ENCODE measurements at places on chromosomes 16 and 17. TPM values are rescaled to one million over a fixed set of nuclear protein-coding genes. Genes with fewer than 3 reads are reported as not detected.

PRR14 gene
- 60.4 TPM for total RNA-seq

GRCh38 chr17:40113907-40114245 lies 7.9 kb upstream of the MSL1 start:
- peak overlapping the region; percentile 98 for H3K27ac ChIP-seq
- DNase-seq: no peak
- H3K36me3 ChIP-seq: no peaks in the 10 kb centered on the region

EVPLL gene
- 16.7 TPM for total RNA-seq

OSGIN1 gene
- 6.4 TPM for total RNA-seq

CHST4 gene
- not detected for total RNA-seq

DNA sequence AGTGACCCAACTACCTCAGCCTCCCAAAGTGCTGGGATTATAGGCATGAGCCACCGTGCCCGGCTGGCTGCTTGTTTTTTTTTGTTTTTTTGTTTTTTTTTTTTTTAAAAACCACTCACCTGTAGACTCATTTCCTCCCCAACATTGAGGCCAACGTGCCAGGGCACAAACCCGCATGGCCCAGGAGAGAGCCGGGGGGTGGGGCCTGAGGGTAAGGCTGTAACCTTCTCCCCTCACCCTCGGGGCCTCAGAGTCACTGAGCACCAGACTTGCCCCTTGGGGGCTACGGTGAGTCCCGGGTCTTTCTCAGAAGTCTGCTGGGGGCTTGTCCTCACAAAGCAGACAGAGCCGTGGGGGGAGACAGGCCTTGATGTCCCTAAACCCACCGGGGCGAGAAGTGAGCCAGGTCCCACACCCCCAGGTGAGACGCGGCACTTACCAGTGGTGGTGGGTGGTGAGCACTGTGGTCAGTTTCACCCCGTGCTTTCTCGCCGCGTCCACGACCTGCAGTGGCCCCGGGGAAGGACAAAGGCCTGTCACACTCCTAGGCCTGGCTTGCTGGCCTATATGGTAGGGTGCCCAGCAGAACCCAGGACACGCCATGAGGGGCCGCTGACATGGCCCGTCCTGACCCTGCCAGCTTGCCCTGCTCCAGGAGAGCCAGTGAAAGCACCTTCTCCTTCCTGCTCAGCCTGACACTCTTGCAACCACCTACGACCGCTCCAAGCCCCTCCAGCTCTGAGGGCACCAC lies 4.6 kb downstream of the HAGH start:
- peaks cover 17% of the 10 kb centered on the region for H3K4me1 ChIP-seq
- no peaks in the 10 kb centered on the region for H3K27me3 ChIP-seq

DNAH2 gene
- total RNA-seq: 0.49 TPM

HCRT gene
- not detected for total RNA-seq

HEATR9 gene
- total RNA-seq: not detected

DNA sequence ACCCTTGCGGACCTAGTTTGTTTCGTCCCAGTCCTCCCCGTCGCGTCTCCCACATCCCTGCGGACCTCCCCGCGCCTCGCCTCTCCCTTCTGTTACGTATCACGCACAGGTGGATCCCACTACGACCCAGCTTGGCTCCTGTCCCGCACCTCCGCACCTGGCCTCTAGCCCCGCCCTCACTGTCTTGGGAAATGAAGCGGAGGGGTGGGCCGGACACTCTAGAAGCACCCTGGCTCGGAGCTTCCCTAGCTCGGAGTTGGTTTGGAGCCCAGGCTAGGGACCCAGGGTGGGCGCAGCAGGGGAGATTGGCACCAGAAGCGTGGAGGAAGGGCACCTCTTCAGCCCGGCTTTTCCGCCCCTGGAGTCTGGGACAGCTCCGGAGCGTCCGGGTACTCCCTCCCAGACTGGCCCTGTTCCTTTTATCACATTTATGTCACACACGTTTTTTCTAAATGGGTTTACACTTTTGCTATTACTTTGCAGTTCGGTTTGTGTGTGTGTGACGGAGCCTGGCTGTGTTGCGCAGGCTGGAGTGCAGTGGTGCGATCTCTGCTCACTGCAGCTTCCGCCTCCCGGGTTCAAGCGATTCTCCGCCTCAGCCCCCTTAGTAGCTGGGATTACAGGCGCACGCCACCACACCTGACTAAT lies 1.4 kb upstream of the CEMP1 start:
- H3K36me3 ChIP-seq: no peaks in the 10 kb centered on the region
- H3K4me1 ChIP-seq: peaks cover 32% of the 10 kb centered on the region
- H3K27me3 ChIP-seq: no peaks in the 10 kb centered on the region
- peak overlapping the region; percentile 88 for H3K4me3 ChIP-seq
- H3K27ac ChIP-seq: peak overlapping the region; percentile 99
